ENCODE measurements at places on chromosomes 12 and 14.
A peak's percentile ranks its signal among the peaks of the same experiment; 100 is the strongest.

- no peak for DNase-seq
Measured at GRCh38 chr14:60220917-60221316, 28.1 kb upstream of the PPM1A start.

- no peak for DNase-seq
Measured at GRCh38 chr12:75712223-75712622, 200.8 kb upstream of the KRR1 start.

DNA sequence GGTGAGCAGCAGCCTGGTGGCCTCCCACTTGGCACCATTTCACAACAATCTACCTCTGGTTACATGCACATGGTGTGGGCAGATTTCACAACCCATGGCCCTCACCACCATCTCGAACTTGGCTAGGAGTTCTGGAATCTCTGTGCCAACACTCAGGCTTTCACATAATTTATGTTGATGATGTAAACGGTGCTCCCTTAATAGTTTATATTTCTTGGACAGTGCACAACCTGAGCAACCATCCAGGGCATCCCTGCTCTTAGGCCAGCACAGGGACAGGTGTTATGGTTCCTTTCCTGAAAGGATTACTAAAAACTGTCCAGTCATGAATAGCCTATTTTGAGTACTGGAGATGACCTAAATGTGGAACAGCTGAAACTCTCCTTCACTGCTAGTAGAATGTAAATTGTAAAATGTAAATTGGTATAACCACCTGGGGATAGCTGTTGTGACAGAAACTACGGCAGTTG, 28.6 kb downstream of the ABCB9 start:
- no peak for DNase-seq

DNA sequence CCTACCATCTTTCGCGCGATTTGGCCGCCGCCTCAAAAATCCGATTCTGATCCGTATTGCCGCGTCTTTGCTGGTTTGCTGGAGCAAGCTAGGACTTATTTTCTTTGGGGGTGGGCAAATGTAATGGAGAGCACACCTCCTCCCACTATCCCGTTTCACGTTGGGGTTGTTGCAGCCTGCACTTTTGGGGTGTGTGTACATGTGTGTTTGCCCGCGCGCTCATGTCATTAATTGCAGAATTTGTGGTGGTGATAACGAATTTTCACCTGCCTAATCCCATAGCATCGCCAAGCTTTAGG, 657 bp downstream of the METAP2 start:
- DNase-seq = no peak

GRCh38 chr12:89597770-89598169, 71.9 kb upstream of the POC1B start:
- no peak for DNase-seq

DNA sequence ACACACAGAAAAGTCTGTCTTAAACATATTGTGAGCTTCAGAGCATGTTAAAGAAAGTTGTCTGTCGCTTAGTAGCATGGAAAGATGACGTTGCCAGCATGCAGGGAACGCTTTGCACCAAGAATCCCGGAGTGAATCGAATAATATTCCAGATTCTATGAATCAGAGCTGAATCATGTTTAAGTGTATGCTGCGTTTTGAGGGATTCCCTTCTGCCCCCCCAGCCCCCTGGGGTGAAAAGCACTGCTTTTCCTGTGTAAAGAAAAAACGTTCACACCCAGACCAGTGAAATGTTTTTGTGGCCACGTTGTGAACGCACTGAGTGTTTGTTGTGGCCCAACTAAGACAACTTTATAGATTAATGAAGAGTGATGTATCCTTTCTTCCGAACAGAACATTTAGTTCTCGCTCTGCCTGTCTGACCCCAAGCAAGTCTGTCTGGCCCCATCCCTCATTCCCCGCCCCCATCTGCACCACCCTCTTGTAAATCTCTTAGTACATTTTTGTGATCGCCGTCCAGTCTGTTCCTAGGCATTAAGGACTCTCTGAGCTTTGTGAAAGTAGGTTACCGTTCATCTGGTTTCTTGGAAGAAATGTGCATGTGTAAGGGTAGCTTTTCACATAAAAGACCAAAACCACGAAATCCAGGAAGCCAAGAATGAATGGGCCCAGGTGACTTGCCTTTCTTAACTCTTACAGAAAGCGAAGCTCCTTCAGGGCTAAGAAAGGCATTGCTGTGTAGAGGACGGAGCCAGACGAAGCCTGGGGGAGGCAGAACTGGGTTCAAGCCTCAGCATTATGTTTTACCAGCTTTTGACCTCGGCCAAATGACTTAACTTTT, 103.0 kb downstream of the SAMD4A start:
- DNase-seq = no peak

DNA sequence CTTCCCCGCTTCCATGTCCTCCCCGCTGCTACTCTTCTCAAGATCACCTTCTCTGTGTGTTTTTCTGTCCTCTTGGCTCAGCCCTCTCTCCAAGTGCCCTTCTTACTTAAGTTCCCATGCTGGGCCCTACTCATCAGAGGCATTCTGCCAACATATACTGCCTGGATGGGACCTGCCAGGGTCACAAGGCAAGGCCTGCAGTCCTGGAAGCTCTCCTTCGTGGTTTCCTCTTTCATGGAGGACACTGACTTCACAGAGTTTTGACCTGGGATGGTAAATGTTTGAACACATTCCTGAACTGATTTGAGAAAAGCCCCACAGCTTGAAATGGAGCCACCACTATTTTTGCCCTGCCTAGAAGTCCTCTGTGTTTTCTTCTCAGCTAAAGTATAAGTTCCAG, 140.9 kb downstream of the TMEM30B start:
- no peak for DNase-seq

DNA sequence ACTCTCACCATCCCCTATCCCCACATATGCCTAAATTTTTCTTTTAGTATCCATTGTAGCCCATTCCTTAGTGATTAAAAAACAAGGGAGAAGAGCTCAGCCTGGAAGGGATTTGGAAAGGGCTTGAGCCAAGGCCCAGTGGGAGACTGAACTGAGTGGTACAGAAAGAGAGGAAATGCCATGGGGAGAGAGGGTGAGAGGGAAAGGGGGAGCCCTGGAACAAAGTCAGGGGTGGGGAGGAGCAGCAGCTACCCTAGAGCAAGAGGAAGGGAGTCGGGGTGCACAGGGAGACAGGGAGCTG, 2.6 kb upstream of the ATN1 start:
- DNase-seq = no peak

- DNase-seq = no peak
Measured at GRCh38 chr12:111417290-111417689, 11.6 kb downstream of the SH2B3 start.

DNA sequence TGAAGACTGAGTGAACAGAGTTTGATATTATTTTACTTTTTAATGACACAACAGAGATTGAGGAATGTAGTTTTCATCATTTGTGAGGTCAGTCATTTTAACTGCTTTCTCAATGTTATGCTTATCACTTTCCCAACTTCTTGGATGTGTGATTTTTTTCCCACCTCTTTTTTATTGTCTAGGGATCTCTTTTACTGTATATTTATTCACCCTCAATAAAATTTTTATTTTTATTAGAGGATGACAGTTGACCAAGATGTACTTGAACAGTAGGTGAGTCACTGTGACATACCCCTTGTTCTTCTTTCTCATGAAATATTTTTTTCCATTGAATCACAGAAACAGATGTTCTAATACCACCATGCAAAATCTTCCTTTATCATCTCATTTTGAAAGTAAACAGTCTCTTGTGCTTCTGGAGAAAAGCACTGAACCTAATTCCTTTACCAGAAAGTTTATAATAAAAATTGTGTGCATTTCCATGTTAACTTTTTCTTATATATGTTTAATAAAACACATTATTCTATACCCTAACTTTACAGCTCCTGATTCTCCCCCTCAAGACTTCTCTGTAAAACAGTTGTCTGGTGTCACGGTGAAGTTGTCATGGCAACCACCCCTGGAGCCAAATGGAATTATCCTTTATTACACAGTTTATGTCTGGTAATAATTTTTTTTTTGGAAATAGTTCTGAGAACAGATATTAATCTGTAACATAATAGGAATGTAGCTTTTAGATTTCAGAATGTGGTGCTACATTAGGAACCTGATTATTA, 65.9 kb downstream of the PTPRQ start:
- no peak for DNase-seq

DNA sequence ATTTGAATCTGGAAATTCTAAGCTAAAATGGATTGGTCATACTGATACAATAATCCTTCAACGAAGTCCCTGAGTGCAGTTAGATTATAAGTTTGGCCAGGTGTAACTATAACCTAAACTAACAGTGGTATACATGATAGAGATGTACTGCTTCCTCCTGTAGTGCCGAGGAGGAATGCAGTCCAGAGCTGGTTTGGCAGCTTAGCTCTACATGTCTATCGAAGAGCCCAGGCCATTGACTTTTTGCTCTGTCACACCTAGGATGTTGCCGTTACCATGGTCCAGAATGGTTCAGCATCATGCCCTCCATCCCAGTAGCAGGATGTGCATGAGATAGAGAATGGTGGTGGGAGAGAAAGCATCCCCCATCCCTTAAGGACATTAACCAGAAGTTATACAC, 318.1 kb downstream of the ZFP36L1 start:
- DNase-seq = no peak

DNA sequence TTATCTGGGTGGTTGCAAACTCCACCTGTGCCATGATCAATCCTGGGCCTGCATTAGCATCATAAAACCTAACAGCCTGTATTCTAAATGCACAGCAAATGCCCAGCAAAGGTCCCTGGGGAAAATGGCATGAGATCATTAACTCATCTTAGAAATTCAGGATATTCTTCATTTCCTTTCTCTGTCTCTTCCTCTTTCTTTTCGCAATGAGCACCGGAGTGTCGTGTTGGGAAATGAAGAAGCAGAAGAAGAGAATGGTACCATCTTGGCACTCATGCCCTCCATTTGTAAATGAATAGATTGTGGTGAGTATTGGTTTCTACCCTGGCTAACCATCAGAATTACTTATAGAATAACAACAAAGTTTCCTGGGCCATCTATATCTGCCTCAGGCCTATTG, 193.6 kb downstream of the GALC start:
- DNase-seq = no peak

- DNase-seq = no peak
Measured at GRCh38 chr12:109894939-109895338, 5.1 kb upstream of the TCHP start.

GRCh38 chr12:105428793-105429395, 98.4 kb downstream of the C12orf75 start:
- no peak for DNase-seq

- no peak for DNase-seq
Measured at GRCh38 chr12:48583728-48584127, 13.9 kb upstream of the LALBA start.

GRCh38 chr14:93706360-93706955, 81.8 kb downstream of the PRIMA1 start:
- no peak for DNase-seq

- no peak for DNase-seq
Measured at GRCh38 chr12:14664434-14665023, 31.9 kb downstream of the GUCY2C start.

GRCh38 chr14:103316721-103317121, 17.3 kb upstream of the EIF5 start:
- no peak for DNase-seq

DNA sequence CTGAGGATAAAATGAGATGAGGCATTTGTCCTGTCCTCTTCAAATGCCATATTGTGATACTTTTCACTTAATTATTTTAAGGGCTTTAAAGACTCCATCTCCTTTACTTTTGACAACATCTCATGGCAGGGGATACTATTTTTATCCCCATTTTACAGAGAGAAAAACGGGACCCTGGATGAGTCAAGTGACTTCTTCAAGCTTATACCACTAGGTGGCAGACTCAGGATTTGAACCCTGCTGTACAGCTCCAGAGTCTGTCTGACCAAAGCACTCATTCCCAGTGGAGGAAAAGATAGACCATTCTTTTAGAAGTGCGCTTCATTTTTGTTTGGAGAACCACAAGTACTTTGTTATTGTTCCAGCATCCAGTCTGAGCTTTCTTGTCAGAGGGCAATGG, 1.7 kb upstream of the SMOC1 start:
- DNase-seq = peak; percentile 74

GRCh38 chr12:112018571-112019237, 5.5 kb downstream of the ERP29 start:
- DNase-seq = no peak

GRCh38 chr14:25351269-25351668, 301.3 kb upstream of the STXBP6 start:
- DNase-seq = no peak

GRCh38 chr14:72644758-72645489, 249.0 kb downstream of the DPF3 start:
- DNase-seq = no peak
